GM23338 (cell line): ENCODE measurements at places on chromosomes 3 and 15.
A peak's percentile ranks its signal among the peaks of the same experiment; 100 is the strongest.

DNA sequence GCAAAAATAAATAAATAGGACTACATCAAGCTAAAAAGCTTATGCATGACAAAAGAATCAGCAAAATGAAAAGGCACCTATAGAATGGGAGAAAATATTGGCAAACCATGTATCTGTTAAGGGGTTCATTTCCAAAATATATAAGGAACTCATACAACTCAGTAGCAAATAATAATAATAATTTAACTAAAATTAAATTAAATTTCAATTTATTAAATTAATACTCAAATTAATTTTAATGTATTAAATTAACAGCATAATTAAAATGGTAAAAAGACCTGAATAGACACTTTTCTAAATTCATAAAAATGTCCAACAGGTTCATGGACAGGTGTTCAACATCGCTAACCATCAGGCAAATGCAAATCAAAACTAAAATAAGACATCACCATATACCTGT is 34.0 kb upstream of the THBS1 start:
- no peak for DNase-seq

DNA sequence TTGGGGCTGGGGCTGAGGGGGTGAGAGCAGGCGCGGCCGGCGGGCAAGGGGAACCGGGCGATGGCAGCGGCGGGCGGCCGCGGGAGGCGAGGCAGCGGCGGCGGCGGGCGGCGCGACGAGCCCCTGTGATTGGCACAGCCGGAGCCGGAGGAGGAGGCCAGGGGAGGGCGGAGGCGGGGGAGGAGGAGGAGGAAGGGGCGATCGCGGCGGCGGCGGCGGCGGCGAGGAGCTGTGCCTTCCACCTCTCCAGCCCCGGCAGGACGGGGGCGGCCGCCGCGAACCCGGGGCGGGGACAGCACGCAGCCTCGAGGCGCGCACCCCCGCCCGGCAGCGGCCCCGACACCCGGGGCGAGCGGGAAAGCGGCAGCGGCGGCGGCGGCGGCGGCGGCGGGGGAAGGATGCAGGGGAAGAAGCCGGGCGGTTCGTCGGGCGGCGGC is at the start of gene SLCO3A1:
Gene SLCO3A1, plus strand, starts transcription at position 198 of the 437 bp plus-strand sequence.
- DNase-seq = peak; percentile 74

GRCh38 chr15:59327942-59328341 is 44.7 kb downstream of the MYO1E start:
- no peak for DNase-seq

- DNase-seq = no peak
These were observed 87.7 kb downstream of the DNASE1L3 start for GRCh38 chr3:58122936-58123700.

GRCh38 chr3:189573004-189573403 is 58.2 kb upstream of the TP63 start:
- no peak for DNase-seq

- peak; percentile 64 for DNase-seq
These were observed 19.6 kb downstream of the TIMP4 start for GRCh38 chr3:12139111-12139511.

DNA sequence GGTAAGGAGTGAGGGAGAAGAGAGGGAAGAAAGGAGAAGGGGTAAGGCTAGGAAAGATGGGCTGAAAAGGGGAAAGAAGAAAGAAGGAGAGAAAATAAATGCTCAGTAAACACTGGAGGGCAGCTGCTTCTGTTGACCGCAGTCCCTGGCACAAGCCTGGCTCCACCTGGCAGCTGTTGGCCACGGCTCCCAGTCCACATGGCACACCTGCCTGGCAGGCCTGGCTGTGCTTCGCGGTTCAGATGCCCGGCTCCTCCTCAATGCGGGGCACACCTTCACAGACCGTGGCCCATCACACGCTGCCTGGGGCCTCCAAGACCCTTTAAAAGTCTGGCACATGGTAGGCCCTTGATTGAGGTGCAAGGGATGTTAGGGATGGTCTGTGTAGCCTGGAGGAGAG is 516.8 kb upstream of the PROK2 start:
- no peak for DNase-seq

- no peak for DNase-seq
These were observed 116.0 kb upstream of the GALNT15 start for GRCh38 chr3:16058521-16058920.

DNA sequence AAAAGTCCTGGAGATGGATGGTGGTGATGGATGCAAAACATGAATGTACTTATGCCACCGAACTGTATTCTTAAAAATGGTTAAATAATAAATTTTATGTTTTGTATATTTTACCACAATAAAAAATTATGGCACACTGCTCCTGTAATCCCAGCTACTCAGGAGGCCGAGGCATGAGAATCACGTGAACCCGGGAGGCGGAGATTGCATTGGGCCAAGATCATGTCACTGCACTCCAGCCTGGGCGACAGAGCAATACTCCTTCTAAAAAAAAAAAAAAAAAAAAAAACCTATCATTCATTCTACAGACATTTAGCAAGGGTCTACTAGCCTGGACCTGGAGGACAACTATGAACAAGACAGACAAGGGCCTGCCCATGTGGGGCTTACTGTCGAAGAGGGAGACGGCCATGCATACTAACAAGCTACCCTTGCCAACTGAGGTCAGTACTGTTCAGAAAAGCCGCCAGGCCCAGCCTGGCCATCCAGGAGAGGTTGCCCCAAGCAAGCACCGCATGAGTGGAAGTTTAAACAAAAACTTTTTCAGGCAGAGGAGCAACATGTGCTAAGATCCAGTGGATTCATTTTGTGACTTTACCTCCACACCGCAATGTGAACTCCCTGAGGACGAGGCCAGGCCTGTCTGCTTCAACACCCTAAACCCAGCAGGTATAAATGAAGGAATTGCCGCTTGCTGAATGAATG is 2.8 kb upstream of the NEK4 start:
- no peak for DNase-seq

GRCh38 chr3:13947912-13948311 is 68.0 kb upstream of the WNT7A start:
- peak; percentile 35 for DNase-seq

GRCh38 chr3:30667280-30667651 is 60.9 kb downstream of the TGFBR2 start:
- DNase-seq = peak; percentile 89

DNA sequence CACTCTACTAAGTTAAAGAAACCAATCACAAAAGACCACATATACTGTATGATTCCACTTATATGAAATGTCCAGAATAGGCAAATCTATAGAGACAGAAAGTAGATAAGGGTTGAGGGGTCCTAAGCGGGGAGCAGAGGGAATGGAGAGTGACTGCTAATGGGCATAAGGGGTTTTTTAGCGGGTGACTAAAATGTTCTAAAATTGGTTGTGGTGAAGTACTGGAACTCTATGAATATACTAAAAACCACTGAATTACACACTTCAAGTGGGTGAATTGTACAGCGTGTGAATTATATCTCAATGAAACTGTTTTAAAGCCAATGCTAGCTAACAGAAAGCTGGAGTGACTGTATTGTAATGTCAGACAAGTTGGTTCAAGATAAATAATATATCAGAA is 33.3 kb downstream of the KPNA1 start:
- DNase-seq = no peak

DNA sequence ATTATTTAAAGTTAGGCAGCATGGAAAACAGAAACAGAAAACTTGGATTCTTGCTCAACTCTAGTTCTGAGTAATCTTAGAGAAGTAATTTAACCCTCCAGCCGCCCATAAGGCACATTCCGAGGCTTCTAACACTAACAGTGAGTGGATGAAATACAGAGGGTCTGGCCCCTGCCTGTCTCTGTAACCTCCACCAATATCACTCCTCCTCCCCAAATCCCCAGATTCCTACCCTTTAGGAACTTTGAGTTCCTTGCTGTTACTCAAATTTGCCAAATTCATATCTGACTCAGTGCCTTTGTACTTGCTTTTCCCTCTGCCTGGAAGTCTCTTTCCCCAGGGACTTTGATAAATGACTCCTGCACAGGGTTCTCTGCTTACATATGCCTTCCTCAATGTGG is 112.5 kb upstream of the TGFBR2 start:
- no peak for DNase-seq

GRCh38 chr15:50452927-50453326 is 28.7 kb downstream of the USP8 start:
- DNase-seq = no peak

DNA sequence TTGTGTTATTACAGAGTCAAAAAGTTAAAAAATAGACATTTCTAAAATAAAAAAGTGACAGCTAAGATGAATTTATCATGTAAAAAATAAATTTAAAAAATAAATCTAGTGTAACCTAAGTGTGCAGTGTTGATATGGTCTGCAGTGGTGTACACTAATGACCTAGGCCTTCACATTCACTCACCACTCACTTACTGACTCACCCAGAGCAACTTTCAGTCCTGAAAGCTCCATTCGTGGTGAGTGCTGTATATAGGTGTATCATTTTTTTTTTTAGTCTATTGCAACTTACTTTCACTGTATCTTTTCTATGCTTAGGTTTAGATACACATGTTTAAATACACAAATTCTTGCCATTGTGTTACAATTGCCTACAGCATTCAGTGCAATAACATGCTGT is 459.4 kb upstream of the ROBO1 start:
- DNase-seq = no peak

- no peak for DNase-seq
These were observed 3.9 kb downstream of the RPLP1 start for GRCh38 chr15:69456208-69457166.

- DNase-seq = no peak
These were observed 20.9 kb downstream of the GREM1 start for GRCh38 chr15:32738666-32739065.

- DNase-seq = no peak
These were observed 741.4 kb upstream of the CCDC54 start for GRCh38 chr3:106635826-106636225.

GRCh38 chr3:140423146-140423545 is 254.7 kb upstream of the TRIM42 start:
- DNase-seq = no peak

DNA sequence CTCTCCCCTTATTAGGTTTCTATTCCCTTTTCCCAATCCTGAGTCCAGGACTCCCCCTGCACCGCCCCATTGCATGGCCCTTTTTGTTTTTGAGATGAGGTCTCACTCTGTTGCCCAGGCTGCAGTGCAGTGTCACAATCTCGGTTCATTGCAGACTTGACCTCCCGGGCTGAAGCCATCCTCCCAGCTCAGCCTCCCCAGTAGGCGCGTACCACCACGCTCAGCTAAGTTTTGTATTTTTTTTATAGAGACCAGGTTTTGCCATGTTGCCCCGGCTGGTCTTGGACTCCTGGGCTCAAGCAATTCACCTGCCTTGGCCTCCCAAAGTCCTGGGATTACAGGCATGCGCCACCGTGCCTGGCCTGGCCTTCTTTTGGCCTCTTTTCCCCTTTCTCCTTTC is 29.3 kb downstream of the PDIA5 start:
- no peak for DNase-seq

DNA sequence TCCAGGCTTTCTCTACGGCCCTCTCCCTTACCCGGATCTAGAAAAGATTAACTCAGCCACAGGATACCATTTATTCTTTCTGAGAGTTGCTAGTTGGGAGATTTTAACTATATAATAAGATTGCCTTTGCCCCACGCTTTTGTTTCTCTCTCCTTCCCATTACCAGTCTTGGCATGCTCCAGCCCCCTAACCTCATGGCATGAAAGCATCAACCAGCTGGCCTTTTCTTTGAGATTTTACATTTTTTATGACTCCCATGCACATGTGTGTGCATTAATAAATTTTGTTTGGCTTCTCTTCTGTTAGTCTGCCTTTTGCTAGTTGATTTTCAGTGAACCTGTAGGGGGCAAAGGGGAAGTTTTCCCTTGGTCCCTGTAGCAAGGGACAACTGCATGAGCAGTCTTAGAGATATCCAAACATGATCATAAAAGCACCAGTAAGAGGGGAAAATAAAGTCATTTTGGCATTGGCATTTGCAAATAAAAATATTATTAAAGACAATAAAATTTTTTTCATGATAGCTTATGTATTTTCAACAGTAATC is 73.6 kb downstream of the OXSM start:
- DNase-seq = peak; percentile 25

DNA sequence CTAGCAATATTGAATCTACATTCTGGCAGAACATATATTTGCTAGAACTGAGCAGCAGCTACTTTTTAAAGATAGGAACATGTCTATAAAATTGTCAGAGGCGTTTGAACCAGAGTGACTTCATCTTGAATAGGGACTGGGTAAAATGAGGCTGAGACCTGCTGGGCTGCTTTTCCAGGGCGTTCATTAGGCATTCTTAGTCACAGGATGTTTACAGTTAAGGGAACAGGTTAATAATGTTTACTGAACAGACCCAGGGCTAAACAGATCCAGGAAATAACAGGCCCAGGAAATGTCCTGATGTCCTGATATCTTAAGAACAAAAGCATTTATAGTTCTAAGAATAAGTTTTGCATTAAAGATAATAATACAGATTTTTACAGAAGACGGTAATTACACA is 34.5 kb upstream of the B3GALNT1 start:
- DNase-seq = no peak

- DNase-seq = no peak
These were observed 598.4 kb downstream of the FGF12 start for GRCh38 chr3:192128922-192129321.

DNA sequence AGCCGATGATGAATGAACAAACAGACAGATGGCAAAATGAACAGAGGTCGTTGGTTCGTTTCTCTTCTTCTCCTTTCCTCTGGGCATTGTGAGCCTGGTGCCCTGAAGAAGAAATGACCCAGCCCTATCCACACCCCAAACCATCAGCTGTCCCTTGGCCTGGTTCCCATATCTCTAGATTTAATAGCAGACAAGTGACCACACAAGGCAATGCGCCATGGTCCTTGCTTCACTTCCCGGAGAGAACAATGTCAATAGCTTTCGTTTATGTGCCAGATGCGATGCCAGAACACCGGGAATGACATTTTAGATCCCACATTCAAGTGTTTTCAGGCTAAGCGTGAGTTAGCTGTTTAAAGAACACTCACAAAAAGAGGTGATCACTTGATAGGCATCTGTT is 17.7 kb downstream of the POC1A start:
- no peak for DNase-seq

GRCh38 chr3:188434594-188434993 is 280.6 kb downstream of the LPP start:
- no peak for DNase-seq

DNA sequence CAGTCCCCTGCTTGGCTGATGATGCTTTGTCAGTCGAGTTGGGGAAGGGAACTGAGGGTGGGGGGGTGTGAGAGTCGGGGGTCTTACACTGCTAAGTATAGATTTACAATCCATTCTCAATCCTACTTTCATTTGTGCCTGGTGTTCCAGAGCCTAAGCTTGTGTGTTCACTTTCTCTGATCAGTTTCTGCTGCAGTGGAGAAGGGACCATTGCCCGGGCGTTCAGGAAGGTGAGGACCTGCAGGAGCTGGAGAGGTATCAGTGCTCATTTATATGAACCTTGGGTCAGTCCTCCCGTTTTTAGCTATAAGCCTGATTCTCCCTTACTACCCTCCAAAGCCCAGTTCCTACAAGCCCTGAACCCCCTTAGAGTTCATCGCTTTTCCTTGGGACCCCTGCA is 41.0 kb upstream of the TRAK1 start:
- DNase-seq = no peak

DNA sequence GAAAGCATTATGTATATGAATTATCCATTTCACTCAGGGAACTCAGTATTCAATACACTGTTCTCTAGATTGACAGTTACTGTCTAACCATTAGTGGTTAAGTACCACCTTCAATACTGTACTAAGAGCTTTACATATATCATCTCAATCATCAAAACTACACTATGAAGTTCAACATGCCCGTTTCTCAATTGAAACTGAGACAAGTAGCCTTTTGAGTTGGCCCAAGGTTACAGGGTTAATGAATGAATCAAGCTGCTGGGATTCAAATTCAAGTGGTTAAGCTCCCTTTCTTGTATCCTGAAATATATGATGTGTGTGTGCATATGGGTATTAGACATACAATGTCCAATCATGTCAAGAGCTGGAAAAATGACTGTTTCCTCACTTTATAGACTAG is 5.8 kb downstream of the TASOR start:
- DNase-seq = no peak
